Chondrocyte (in vitro differentiated cells): ENCODE measurements at places on chromosomes 4 and X. TPM values are rescaled to one million over a fixed set of nuclear protein-coding genes. Genes with fewer than 3 reads are reported as not detected.
A peak's percentile ranks its signal among the peaks of the same experiment; 100 is the strongest.

- DNase-seq, result no peak
These were observed 71.0 kb downstream of the MTHFD2L start for GRCh38 chr4:74228691-74229640.

DNA sequence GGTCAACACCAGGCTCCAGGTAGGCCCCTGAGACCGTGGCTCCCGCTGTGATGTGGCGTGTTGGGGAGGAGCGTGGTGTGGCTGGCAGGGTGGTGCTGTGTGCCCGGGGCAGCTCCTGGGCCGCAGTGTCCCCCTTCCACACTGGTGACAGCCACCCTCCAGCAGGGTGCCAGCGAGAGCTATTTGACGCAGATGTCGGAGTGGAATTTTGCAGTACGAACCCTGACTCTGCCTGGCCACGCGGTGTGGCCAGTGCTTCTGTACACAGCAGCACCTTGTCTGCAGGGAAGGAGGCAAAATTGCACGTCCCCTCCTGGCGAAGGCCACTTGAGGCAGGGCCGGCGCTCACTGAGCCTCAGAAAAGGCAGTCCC lies 53.2 kb downstream of the CPZ start:
- peak; percentile 84 for DNase-seq

DNA sequence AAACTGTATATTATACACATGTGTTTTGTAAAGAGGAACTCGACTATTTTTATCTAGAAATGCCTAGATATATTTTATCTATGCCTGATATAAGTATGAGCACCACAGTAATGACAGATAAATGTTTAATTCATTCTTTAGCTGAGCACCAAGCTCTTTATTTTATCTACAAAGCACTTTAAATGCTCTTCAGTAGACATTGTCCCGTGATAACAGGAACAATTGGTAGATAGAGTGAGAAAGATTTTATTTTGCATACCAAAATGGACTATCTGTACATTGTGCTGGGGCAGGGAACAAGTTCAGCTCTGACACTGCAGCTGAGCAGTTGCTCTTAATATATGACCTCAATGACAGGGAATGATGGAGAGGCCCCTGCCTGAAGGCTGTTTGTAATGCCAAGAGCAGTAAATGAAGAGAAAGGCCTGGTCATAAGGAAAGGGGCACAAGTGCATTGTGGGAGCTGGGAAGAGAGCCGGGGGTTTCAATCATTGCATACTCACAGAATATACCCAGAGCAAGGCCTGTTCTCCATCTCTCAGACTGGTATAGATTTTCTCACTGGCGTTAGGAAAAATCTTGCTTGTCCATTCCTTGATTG lies 57.3 kb downstream of the SEPTIN11 start:
- DNase-seq, result no peak

DNA sequence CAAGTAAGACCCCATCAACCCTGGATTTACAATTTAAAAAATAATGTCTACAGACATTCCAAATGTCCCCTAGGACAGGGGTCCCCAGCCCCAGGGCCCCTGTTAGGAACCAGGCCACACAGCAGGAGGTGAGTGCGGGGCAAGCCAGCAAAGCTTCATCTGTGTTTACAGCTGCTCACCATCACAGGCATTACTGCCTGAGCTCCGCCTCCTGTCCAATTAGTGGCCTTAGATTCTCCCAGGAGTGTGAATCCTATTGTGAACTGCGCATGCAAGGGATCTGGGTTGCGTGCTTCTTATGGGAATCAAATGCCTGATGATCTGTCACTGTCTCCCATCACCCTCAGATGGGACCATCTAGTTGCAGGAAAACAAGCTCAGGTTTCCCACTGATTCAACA lies 146.1 kb downstream of the ATP10D start:
- no peak for DNase-seq

DNA sequence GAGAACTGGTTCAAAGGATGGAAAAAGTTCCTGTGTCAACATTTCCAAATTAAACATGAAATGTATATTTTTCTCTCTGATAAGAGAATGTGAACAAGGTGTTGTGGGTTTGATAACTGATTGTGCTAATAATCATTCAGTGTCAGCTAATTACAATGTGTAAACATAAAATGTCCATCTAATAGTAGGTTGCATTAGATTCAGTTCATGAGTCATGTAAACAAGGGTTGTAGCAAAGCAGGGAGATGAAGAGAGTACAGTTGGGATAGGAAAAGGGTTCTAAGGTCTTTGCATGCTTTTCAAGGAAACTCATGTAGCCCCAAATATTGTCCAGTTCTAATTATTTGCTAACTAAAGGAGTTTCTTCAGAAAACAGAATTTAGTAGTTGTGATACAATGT lies 55.4 kb downstream of the DCLK2 start:
- DNase-seq, result no peak

GRCh38 chr4:143336781-143337599 lies at the start of gene GAB1:
Gene GAB1, plus strand, starts transcription at chr4:143336876. Its CDS starts 313 bp downstream, at chr4:143337189.
- peak; percentile 94 for DNase-seq

KCND1 gene
- total RNA-seq, result 1.4 to 1.7 TPM (median 1.6 TPM) in 3 replicates

PABPC4L gene
- 2.9 to 4.3 TPM (median 3.2 TPM) in 3 replicates for total RNA-seq
